ENCODE measurements at places on chromosomes 6 and 20. TPM values are rescaled to one million over a fixed set of nuclear protein-coding genes. Genes with fewer than 3 reads are reported as not detected.

SOD2 gene
- 97.6 TPM for total RNA-seq

RAB44 gene
- total RNA-seq, result 0.19 TPM

EMILIN3 gene
- total RNA-seq, result not detected

ZNF165 gene
- total RNA-seq, result 4.7 TPM

SNRPB gene
- total RNA-seq, result 123 TPM

RNF182 gene
- not detected for total RNA-seq

SLC35D3 gene
- total RNA-seq, result not detected

MYLK2 gene
- not detected for total RNA-seq

TCP1 gene
- 150 TPM for total RNA-seq

ARMH2 gene
- 5.0 TPM for total RNA-seq

SLC26A8 gene
- total RNA-seq, result not detected

CPNE5 gene
- total RNA-seq, result 49.8 TPM

EYS gene
- total RNA-seq, result not detected

- DNase-seq, result no peak
These were observed 221.5 kb downstream of the NRN1 start for GRCh38 chr6:5785249-5785648.

- no peak for DNase-seq
These were observed 21.2 kb downstream of the KIF16B start for GRCh38 chr20:16552015-16552414.

DNA sequence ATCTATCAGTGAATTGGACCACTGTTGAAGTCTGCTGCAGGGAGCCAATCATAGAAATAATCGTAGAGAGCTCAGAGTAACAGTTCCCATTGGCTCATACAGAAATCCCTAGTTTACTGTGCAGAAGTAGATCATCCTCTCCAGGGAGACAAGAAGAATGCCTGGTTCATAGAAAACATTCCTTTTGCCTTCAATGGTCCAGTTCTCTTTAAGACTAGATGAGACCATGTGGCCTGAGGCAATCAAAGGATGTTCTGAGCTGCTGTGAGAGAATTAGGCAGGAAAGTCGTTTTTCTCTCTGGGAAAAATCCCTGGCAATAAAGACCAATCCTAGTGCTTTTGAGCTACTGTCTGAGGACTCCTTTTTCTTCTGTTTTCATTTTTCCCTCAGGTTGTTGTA lies 208.4 kb downstream of the CENPW start:
- no peak for DNase-seq

DNA sequence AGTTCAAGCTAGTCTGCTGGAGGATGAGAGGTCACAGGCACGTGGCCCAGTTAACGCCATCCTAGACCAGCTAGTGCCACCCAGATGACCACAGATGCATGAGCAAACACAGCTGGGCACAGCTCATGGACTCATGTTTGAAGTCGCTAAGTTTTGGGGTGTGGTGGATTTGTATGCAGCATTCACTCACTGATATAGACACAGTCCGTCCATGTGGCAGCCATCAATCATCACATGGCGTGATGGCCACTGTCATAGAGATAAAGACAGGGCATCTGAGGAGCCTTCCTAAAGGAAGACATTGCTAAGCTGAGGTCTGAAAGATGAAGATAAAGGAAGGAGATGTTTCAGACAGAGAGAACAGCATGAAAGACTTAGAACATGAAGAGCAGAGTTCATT lies 154.4 kb upstream of the JAG1 start:
- no peak for DNase-seq

GRCh38 chr6:163291622-163292021 lies 122.9 kb upstream of the QKI start:
- DNase-seq, result no peak

- no peak for DNase-seq
These were observed 11.3 kb downstream of the EBF4 start for GRCh38 chr20:2703716-2704475.

- DNase-seq, result no peak
These were observed 46.2 kb downstream of the OGFRL1 start for GRCh38 chr6:71334768-71335167.

GRCh38 chr20:6061544-6061943 lies 7.7 kb upstream of the LRRN4 start:
- no peak for DNase-seq

DNA sequence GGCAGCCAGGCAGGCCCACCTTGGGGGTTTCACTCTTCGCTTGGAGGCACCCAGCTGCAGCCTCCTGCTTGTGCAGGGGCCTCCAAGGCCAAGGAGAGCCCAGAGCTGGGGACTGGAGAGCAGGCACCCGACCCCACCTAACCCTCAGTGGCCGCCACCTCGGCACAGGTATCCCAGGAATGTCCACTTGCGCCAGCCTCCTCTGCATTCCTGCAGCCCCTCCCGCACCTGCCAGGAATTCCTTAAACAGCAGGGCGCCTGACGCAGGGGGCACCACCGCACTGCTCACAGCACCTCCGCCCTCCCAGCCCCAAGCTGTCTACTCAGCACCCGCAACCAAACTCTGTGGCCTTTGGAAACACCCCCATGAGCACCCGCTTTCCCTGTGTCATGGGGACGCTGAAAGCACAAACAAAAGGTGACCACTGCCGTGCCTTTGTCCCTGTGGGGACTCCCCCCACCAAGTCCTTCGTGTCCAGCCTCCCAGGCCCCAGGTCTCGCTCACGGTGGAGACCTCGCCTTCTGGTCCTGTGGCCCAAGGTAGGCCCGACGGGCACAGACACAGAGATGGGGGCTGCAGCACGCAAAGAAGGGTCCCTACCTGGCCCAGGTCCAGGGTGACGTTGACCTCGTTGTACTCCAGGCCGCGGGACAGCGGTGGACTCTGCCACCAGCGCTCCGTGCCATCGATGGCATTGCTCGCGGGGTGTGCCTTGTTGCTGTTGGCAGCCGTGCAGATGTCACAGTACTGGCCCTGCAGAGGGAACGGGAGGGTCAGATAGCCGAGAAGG lies 5.1 kb downstream of the LAMA5 start:
- no peak for DNase-seq

DNA sequence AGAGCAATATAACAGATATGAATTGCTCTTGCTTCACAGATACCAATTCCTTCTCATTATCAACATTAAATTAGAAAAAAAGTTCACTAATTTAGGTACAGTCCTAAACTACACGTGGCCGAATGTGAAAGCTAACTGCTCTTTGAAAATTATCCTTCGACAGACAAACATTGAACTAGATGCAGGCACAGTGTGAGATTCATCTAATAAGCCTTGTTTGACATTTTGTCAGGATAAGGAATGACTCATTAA lies 1.1 kb downstream of the FAM184A start:
- no peak for DNase-seq

DNA sequence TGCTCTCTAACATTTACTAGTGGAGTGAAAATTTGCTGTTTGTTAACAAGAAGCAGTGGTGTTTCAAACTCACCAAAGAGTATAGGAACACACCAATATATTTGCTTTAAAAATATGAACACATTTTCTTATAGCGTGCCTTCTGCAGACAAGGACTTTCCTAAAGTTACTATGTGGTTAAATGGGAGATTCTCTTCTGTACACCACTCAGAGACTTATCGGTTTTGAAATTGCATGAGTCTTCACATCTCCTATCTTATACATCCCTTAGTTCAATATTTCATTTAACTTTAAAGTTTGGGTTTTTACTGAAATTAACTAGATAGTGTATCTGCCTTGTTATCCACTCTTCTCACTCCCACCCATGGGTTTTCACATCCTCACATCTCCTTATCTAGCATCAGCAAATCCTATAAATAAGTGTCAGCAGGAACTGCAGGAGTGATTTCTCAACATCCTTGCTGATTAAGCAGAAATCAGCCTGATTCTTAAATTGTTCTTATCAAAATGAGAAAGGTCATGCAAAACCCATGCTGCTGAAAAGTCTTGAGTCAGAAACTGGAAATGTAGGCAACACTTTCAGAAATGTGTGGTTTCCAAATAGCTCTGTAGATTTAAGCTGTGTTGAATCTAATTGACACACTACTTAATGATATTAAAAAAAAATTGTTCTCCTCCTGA lies 1075.6 kb upstream of the GJE1 start:
- DNase-seq, result no peak

DNA sequence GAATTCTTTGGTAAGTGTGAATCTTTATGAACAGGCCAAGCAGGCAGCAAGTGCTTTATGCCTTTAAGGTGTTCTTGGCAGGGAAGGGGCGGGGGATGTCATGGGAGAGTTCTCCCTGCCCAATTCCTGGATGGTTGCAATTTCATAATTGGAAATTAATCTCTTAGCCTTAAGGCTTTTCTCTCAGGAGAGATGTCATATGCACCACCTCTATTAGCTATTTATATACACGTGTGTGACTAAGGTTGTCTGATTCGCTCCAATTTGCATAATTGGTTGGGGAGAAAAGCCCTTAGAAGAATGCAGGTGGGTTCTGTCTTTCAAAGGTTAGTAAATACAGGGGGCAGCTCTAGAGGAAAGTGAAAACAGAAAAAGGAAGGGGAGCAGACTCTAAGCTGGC lies 5.2 kb upstream of the ENPP5 start:
- DNase-seq, result no peak

GRCh38 chr6:158687506-158687905 lies 37.7 kb downstream of the SYTL3 start:
- DNase-seq, result no peak

DNA sequence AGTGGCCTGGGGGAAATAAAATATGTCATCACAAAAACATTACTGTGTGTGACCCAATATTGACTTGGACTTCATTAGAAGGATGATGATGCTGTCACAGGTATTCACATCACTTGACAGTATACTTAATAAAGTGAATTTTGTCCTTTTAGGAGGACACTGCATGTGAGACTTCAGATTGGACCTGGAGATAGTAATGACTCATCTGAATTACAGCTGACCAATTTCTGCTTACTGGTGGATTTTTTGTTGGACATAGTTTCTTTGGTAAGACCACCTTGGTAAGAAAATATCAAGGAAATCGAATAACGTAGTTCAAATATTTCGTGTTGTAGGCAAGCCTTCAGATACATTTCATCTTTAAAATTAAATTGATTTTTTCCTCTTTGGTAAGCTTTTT lies 57.1 kb downstream of the DOP1A start:
- no peak for DNase-seq

- DNase-seq, result no peak
These were observed 213.8 kb upstream of the CST7 start for GRCh38 chr20:24735263-24735662.

- no peak for DNase-seq
These were observed 306.6 kb upstream of the FKBP1C start for GRCh38 chr6:62904687-62905086.

DNA sequence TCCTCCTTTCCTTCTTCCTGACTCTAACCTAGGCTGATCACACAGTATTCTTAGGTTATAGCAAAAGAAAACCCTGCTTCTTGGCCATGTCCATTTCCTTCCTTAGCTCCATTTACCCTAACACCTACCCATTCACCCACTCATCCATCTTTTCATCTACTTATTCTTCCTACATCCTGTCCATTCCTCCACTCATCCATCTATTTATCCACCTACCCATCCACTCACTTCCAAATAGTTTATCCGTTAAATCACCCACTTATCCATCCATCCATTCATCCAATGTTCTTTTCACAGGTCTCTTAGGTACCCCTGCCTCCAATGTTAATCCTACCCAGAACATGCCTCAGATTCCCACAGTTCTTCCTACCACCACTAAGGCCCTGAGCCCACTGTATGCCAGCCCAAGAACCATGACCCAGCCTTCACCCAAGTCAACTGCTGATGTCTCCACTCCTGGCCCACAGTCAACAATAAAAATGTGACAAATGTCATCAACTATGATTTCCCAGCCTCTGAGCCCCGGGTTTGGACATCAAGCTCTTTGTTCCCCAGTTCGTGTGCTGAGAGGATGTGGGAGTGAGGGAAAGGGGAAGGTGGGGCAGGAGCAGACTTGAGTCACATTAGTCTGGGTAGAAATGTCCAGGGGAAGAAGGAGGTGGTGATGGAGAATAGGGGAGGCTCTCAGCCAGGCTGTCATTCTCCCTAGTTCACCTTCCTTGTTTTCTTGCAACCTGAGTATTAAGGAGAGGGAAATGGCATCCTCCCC lies 24.4 kb downstream of the TREML4 start:
- DNase-seq, result no peak

GRCh38 chr6:116373300-116373699 lies 2.6 kb downstream of the DSE start:
- no peak for DNase-seq

- DNase-seq, result no peak
These were observed 109.5 kb upstream of the CLDN20 start for GRCh38 chr6:155154158-155154830.

GRCh38 chr20:32116079-32116521 lies 6.6 kb downstream of the TM9SF4 start:
- DNase-seq, result no peak

DNA sequence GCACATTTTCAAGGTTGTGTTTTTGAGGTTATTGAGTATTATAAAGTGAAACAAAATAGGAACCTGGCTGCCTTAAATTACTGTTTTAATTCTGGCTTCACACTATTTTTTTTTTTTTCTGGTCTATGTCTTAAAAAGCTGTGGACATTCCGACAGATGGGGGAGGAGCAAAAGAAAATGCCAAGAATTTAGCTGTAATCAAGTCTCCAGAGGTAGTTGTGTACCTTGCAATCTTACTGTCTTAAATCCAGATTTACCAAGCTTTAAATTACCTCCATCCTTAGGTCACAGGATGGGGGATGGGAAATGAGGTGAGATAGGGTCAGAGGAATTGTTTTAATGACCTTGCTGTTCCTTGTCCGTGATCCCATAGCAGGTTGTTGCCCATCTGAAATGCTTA lies 182.8 kb downstream of the UTRN start:
- no peak for DNase-seq

GRCh38 chr20:5135363-5136012 lies 8.7 kb downstream of the CDS2 start:
- DNase-seq, result no peak

GRCh38 chr20:35146299-35146919 lies 727 bp downstream of the EDEM2 start:
- DNase-seq, result no peak

GRCh38 chr6:40417031-40417430 lies 170.1 kb downstream of the LRFN2 start:
- no peak for DNase-seq

- DNase-seq, result no peak
These were observed 7.2 kb downstream of the PBOV1 start for GRCh38 chr6:138211048-138211581.
